ENCODE measurements at places on chromosomes 11 and 22.
A peak's percentile ranks its signal among the peaks of the same experiment; 100 is the strongest.

DNA sequence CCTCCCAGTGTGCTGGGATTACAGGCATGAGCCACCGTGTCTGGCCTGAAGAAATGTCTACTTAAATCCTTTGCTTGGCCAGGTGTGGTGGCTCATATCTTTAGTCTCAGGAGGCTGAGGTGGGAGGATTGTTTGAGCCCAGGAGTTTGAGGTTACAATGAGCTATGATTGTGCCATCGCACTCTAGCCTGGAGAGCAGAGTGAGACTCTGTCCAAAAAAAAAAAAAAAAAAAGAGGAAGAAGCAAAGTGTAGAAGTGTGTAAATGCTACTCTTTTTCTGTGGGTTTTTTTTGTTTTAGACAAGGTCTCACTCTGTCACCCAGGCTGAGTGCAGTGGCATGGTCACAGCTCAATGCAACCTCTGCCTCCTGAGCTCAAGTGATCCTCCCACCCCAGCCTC is 6.4 kb upstream of the ATG16L2 start:
- DNase-seq, result no peak

- no peak for DNase-seq
Measured at GRCh38 chr11:9950462-9950861, 286.6 kb downstream of the SWAP70 start.

DNA sequence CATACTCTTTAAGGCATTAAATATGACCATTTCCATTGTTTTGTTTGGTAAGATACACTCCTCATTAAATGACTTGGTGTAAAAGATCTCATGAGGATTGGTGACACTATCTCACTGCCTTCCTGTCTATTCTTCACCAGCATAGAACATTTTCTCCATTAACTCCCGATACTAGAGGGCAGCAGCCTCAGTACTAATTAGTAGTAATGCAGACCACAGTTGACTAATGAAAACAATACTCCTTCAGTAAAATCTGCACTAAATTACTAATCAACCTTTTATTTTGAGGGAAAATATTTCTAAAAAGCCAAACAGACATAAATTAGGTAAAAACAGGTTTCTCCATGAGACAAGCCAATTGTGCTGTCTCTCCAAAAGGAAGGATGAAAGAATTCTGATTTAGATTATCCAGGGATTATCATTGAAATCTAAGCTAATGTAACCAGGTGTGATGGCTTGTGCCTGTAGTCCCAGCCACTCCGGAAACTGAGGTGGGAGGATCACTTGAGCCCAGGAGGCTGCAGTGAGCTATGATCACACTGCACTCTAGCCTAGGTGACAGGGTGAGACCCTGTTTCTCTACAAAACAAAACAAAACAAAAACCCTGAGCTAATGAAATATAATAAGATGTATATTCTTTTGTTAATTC is 9.4 kb downstream of the PGM2L1 start:
- no peak for DNase-seq

- no peak for DNase-seq
Measured at GRCh38 chr22:23749841-23750301, 1.0 kb downstream of the ZNF70 start.

DNA sequence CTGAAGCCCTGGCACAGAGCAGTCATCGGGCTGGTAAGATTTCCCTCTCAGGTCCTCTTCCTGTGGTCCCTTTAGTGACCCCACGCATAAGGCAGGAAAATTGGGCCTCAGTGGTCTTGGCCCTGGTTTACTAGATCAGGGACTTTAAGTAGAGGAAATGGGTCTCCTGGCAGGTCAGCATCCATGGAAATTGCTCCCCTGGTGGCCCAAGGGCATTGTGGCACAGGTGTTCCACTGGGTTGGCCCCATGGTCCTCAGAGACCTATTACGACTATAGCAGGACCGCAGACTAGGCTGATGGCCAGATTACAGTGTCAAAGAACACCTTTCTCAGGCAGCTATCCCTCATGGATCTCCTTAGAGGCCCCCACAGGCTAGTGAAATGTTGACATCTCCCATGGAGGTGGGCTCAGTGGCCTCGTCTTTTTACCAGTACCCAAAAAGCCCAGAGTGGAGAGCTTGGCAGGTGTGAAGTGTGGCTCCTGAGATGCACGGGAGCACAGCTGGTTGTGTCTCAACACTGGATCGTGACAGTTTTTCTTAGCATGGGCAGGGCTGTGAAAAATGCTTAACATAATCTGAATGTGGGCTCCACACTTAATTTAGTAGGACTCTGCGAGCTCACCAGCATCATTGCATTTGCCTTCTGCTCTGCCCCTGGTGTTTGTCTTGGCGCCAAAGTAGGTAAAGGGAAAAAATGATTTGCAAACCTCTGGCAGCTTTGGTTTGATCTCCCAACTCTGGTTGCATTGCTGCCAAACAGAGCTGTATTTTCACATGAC is 74.2 kb downstream of the ZBTB16 start:
- DNase-seq, result no peak

GRCh38 chr11:76615950-76616349 is 54.6 kb downstream of the LRRC32 start:
- no peak for DNase-seq

GRCh38 chr11:94662846-94663390 is 95.8 kb downstream of the PIWIL4 start:
- DNase-seq, result no peak

- DNase-seq, result no peak
Measured at GRCh38 chr22:37716708-37717107, 19.9 kb downstream of the TRIOBP start.

DNA sequence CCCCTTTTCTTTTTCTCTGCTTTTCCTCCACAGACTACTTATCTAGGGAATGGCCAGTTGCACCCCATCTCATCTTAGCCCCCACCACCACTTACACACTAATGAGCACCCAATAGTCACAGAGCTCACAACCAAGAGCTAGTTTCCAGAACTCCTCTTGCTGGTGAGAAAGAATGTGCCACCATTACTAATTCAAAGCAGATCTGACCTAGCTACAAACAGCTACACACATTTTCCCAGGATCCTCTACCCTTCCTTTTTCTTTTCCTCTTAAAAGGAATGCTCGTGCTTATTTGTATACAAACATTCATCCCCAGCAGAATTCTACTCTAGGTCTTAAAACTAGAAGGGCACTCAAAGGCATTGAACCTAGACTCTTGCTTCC is 136.8 kb downstream of the CD44 start:
- no peak for DNase-seq

DNA sequence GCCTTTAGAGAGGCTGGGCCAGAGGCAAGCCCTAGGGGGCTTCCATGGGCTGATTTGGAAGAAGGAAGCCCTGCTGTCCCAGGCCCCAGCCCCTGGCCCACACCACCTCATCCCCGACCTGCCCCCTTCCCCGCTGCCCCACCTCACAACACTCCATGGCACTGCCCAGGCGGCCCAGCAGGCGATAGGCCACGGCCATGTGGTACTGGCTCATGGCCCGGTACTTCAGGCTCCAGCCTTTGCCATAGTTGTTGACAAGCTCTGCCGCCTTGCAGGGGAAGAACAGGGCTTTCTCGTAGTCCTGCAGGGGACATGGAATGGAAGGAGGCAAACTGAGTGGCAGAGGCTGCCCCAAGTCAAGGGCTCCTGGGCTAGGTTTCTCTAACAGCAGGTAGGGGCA is 6.4 kb downstream of the RAPSN start:
- no peak for DNase-seq

GRCh38 chr11:36376009-36376887 is 80.2 kb downstream of the PRR5L start:
- no peak for DNase-seq

GRCh38 chr11:135023499-135023898 is 611.5 kb upstream of the B3GAT1 start:
- no peak for DNase-seq

GRCh38 chr22:17706947-17707346 is 67.3 kb downstream of the BID start:
- DNase-seq, result no peak

DNA sequence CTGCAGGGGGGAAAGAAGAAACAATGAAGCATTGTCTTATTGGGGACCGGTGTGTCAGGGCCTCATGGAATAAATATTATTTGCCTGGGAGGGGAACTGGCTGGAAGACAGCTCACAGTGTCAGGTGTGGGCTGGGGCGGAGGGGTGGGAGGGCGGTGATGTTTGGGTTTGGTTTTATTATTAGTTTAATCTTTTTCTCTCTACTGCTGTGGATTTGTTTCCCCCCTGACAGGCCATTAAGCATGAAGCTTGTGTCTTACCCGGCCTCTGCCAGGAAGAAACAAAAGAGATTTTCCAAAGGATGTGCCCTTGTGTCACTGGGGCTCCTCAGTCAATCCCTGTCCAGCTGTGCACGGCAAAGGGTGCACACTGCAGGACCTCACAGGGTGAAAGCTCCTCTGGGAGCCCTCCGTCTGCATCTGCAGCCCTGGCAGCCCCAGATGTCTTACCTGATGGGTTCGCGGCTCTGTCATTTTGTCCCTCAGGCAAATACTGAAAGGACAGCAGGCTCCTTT is 203.1 kb upstream of the TMEM45B start:
- DNase-seq, result no peak

DNA sequence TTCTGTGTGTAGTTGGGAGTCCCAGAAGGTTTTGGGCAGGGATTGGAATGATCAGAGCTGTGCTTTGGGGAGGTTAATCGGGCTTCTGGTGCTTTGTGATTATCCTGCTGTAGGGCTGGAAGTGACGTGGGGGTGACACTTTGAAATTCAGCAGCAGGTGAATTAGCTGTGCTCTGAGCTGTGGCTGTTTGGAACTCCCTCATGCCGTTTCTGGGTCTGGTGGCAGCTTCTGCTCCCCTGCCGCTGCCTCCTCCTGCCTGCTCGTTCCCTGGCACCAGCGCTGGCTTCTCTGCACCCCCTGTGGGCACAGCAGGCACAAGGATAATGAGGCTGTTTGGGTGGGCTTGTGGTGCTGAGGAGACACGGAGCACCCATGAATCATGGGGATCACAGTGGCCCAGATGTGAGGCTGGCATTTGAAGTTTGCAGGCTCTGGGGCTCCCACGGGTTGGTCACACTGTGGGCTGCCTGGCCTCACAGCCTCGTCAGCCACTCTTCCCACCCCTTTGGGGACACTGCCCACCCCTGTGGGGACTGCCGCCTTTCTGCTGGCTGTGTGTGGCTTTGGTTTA is 49.7 kb downstream of the TBC1D22A start:
- DNase-seq, result no peak

DNA sequence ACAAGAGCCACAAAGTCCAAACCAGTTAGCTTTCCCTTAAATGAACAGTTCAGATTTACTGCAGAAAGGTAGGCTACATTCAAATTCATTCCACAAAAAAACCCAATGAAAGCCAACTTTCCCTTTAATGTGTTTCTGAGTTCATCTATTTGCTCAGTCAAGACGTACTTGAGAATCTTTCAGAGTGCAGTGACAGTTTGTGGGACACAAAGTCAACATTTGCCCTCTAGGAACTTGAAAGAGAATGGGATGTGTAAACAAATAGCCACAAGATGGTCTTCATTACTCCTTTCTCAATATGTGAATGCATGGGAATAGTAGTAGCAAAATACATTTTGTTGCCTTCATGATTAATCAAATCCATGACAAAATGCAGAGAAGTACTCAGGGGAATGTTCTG is 15.8 kb downstream of the RTCB start:
- no peak for DNase-seq

DNA sequence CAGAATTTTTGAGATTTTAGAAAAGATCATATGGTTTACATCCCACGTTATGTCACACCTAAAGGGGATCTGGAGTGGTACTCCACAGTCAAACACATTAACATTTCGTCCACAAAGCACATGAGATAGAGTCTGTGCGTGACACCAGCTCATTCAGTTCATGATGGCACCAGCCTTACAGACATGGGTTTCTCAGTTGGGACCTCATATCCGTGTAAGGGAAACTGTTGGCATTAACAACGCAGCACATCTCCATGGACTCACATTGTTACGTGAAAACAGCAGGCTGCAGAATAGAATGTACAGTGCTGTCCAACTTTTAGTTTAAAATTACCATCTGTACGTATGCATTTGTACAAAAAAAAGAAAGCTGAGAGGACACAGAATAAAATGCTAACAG is 14.0 kb downstream of the RIC8A start:
- DNase-seq, result no peak

DNA sequence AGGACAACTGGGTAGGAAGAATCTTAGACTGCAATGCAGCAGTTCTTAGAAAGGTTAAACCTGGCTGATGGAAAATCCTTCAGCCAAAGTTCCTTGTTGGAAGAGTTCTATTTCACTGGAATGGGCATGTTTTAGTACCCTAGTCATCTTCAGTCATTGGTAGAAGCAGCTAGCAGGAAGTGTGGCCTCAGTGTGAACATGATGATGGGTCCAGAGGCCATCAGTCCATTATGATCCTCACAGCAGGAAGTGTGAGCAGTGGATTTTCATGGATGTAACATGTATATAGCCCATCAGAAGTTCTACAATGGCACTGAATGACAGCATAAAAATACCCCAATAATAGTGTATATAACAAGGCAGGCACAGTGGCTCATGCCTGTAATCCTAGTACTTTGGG is 35.9 kb upstream of the PDE3B start:
- no peak for DNase-seq

GRCh38 chr22:38700789-38701628 is at the start of gene JOSD1:
Gene JOSD1, minus strand, starts transcription at chr22:38700943. Its CDS starts 956 bp downstream, at chr22:38699987.
- DNase-seq, result peak; percentile 56

DNA sequence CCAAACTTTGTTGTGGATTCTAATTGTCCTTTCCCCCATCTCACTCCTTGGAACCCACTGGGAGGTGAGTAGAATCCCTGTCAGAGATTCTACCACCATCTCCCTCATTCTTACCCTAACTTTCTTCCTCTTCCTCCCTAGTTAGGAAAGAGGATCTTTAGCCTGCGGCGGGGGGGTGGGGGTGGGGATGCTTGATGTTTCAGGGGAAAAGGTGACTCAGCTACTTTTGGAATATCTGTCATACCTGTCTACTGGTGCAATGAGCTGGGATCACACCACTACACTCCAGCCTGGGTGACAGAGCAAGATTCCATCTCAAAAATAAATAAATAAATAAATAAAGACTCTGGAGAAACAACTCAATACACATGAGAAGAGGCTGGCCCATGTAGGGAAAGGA is 6.4 kb downstream of the CCT8L2 start:
- DNase-seq, result no peak

All from kidney epithelial cell (primary cell).